ENCODE measurements at places on chromosomes 4 and X. TPM values are rescaled to one million over a fixed set of nuclear protein-coding genes. Genes with fewer than 3 reads are reported as not detected.
A peak's percentile ranks its signal among the peaks of the same experiment; 100 is the strongest.

The DUSP9 gene
- 0.12 TPM for polyA plus RNA-seq

The MAML3 gene
- polyA plus RNA-seq, result 16.8 TPM

The SPON2 gene
- polyA plus RNA-seq, result 17.0 TPM

The PPAT gene
- polyA plus RNA-seq, result 21.3 TPM

The GPR34 gene
- 9.1 TPM for polyA plus RNA-seq

The FATE1 gene
- polyA plus RNA-seq, result 0.27 TPM

The EVC2 gene
- 9.2 TPM for polyA plus RNA-seq

The SPIN2B gene
- 19.5 TPM for polyA plus RNA-seq

The SRPK3 gene
- polyA plus RNA-seq, result 1.2 TPM

- no peak for DNase-seq
Observed at GRCh38 chr4:911871-912490, 20.1 kb downstream of the GAK start.

DNA sequence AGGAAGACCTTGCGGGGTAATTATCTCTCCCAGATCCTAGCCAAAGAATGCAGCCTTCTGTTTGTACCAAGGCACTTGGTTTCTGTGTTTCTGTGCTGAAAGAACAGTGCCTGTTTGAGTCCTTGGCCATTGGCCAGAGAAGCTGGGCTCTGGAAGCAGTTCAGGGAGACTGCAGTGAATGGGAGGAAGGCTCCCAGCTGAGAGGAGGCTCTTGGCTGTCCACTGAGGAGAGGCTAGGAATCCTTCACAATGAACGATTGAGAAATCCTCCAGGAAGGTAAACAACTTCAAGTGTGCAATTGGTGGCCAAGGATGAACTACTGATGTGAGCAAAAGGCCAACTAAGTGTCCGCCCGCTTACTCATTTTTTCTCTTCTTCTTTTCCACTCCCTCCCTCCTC, 61.3 kb downstream of the HS3ST1 start:
- peak; percentile 63 for DNase-seq

DNA sequence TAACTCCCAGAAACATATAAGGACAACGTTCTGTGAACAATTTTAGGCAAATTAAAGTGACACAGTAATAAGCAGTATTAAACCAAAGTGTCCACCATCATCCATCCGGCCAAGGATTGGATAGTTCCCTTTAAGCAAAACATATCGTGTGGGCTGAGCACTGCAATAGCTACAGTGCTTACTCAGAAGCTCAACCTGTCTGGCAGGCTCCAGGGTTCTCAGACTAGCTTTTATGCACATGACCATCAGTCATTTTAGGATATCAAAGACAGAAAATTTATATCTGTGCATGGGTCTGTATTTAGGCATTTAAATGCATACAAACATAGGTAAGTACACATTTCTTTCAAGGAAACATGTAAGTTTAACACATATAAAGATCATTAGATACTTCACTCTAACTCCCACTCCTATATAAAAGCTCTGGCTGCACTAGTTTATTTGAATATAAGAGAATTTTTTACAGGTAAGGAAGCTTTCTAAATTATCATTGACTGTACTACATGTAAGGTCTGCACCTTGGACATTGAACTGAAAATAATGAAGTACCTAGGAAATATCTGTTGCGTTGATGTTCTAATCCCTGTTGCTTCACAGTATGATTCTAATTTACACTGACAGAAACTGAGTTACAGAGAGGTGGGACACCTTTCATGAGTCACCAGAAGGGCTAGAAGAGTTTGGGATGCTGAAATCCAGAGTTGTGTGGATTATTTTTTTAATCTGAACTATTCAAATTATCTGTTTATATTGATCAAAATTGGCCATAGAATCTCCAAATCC, 67.6 kb downstream of the ELOVL6 start:
- DNase-seq, result no peak

- no peak for DNase-seq
Observed at GRCh38 chr4:189021831-189022230, 882.6 kb downstream of the TRIML1 start.

DNA sequence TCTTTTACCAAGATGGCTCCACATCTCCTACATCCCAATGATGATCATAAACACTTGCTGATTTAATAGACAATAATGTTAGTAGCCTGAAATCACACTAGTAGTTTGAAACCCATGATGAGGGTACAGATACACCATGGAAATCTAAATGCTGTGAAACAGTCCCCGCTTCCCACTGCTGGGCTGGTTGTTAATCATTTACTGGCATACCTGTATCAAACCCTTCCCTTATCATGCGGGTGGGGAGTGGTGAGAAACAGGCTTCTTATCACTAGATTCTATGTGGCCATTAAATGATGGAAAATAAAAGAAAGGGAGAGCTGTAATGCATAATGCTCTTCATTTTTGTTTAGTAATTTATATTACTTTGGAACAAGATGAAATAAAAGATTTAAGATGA, 21.9 kb downstream of the MAOA start:
- DNase-seq, result no peak

GRCh38 chrX:68369559-68369958, 63.7 kb downstream of the OPHN1 start:
- no peak for DNase-seq

- no peak for DNase-seq
Observed at GRCh38 chr4:92246384-92246783, 57.4 kb upstream of the GRID2 start.

DNA sequence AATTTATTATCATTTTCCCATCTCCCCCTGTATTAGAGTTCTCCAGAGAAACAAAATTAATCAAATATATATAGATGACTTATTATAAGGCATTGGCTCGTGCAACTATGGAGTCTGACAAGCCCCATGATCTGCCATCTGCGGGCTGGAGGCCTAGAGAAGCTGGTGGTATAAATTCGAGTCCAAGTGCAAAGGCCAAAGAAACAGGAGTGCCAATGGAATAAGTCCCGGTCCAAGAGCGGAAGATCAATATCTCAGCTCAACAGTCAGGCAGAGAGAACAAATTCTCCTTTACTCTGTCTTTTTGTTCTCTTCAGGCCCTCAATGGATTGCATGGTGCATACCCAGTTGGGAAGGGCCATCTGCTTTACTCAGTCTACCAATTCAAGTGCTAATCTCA, 178.8 kb downstream of the NWD2 start:
- DNase-seq, result no peak

DNA sequence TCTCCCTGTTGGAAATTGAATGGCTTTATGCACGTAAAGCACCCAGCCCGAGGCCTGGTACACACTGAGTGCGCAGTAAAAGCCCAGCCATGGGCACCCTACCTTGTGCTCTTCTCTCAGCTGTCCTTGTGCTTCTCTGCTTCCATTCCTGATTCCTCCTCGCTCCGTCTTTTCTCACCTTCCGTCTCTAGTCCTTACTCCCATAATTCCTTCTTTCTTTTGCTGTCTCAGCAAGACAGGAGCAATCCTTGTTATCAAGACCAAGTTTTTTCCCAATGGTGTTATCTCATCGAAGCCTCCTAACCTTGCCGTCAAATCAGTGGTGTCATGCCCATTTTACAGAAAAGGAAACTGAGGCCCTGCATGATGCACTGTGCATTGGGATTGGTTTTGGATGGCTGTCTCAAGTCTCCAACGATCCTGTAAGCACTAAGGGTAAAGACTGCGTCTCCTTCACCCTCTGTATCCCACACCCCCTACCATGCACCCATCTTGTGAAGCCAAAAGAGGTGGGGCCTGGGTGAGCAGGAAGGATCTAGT, 30.1 kb downstream of the CYTL1 start:
- no peak for DNase-seq

GRCh38 chr4:145427221-145427620, 54.4 kb upstream of the SMAD1 start:
- no peak for DNase-seq

DNA sequence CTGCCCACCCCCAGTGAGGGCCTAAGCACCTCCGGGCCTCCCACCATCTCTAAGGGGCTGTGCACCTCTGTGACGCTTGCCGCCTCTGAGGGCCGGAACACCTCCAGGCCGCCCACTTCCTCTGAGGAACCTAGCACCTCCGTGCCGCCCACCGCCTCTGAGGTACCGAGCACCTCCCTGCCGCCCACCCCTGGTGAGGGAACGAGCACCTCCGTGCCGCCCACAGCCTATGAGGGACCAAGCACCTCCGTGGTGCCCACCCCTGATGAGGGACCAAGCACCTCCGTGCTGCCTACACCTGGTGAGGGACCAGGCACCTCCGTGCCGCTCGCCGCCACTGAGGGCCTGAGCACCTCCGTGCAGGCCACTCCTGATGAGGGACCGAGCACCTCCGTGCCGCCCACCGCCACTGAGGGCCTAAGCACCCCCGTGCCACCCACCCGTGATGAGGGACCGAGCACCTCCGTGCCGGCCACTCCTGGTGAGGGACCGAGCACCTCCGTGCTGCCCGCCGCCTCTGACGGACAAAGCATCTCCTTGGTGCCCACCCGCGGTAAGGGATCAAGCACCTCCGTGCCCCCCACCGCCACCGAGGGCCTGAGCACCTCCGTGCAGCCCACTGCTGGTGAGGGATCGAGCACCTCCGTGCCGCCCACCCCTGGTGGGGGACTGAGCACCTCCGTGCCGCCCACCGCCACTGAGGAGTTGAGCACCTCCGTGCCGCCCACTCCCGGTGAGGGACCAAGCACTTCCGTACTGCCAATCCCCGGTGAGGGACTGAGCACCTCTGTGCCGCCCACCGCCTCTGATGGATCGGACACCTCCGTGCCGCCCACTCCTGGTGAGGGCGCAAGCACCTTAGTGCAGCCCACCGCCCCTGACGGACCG, 977 bp downstream of the MAGEE1 start:
- peak; percentile 6 for DNase-seq

GRCh38 chr4:39710098-39710896, 12.4 kb downstream of the UBE2K start:
- no peak for DNase-seq

DNA sequence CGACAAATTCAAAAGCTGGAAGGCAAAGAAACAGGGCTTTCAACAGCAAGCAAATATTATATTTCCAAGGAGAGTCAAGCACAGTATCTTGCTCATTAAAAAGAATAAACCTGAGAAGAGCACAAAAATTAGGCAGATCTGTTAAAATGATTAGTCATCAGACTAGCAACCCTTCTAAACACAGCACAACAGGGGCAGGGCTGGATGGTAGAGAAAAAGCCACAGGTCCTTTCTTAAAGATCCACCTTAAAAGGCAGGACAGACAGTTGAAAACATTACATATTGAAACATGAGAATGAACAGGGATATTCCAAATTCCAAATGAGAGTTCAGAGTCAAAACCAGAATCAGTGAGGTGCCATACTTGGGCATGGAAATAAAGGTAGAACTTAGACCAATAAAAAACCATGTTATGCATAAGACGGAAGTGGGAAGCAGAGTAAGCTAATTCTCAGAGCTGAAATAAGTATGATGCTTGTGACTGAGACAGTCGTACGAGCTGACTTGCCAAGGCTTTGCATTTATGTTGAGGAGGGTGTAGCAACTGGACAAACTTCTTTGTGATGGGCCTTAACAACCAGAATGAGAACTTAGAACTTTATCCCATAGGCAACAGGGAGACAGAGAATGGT, 126.9 kb upstream of the FAM9B start:
- DNase-seq, result no peak

DNA sequence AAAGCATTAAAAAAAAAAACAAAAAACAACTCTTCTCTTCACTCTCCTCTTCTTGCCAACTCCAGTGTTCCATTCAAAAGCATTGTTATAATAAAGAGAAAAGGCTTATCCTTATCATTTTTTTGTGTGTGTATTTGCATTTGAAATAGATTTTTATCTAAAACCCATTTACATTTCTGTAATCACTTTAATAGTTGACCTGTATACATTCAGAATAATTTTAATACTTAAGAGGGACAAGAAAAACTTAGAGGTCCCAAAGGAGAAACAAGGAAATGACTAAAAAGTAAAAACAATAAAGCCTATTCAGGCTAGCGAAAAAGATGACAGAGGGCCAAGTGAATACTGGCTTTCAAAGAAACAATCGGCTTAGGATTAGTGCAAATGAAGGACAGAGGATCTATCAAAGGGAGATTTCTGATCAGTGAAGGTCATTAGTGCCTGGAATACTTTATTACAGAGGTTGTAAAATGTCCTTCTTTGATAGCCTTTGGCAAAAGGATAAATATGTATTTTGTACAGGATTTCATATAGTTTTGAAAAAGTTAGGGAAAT, 808.3 kb downstream of the RPA4 start:
- DNase-seq, result no peak

All from right lung (tissue), 10 donors.